IMR-90 (cell line): ENCODE measurements at places on chromosomes 6 and 20.

- DNase-seq: no peak
Measured at GRCh38 chr6:157059781-157060180, 263.5 kb downstream of the TMEM242 start.

GRCh38 chr6:68400396-68400795 lies 234.7 kb upstream of the ADGRB3 start:
- no peak for DNase-seq

DNA sequence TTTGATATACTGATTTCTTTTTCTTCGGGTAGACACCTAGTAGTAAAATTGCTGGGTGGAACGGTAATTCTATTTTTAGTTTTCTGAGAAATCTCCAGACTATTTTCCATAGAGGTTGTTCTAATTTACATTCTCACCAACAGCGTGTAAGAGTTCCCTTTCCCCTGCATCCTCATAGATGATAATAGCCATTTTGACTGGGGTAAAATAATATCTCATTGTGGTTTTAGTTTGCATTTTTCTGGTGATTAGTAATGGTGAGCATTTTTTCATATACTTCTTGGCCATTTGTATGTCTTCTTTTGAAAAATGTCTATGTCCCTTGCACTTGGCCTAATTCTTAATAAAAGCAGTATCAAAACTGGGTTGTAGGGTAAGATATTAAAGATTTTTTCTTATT lies 148.9 kb upstream of the SIM1 start:
- DNase-seq: peak; percentile 44

DNA sequence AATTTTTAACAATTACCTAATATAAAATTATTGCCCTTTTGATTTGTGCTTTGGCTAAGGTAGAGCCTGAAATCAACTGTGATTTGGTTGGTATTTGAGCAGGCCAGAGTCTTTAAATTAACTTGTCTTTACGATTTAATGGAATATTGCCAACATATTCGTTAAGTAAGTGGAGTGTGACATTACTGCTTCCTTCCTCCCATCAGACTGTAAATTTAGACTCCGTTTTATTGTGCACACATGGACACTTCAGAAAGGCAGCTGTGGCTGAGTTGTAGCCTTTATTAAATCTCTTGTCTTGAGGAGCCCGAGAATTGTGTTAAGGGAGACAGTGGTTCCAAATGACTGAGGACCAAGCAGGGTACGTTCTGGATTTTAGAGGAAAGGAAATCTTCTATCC lies 57.4 kb downstream of the CAP2 start:
- DNase-seq: no peak

- DNase-seq: no peak
Measured at GRCh38 chr6:170038708-170039107, 252.2 kb downstream of the DLL1 start.

- peak; percentile 5 for DNase-seq
Measured at GRCh38 chr6:159168536-159169192, 536 bp upstream of the FNDC1 start.

- no peak for DNase-seq
Measured at GRCh38 chr6:155346957-155347356, 32.7 kb upstream of the TFB1M start.
